ENCODE measurements at places on chromosomes 11 and 22. TPM values are rescaled to one million over a fixed set of nuclear protein-coding genes. Genes with fewer than 3 reads are reported as not detected.

DNA sequence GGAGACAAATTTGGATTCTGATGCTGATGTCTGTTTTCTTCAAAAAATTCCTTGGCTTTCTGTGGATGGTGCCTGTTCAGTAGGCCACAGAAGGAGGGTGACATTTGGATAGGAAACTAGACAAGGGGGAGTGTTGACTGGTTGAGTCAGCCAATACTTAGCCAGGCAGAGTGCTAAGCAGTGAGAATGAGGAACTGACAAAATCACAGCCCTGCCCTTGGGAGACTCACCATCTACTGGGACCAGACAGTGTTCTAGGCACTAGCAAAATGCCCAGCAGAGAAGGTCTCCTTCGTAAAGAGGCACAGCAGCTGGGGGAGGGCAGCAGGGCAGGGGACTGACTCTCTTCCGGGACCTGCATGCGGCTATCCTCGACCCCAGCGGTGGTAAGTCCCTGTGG lies 190.2 kb downstream of the DSCAML1 start:
- DNase-seq, result no peak

DNA sequence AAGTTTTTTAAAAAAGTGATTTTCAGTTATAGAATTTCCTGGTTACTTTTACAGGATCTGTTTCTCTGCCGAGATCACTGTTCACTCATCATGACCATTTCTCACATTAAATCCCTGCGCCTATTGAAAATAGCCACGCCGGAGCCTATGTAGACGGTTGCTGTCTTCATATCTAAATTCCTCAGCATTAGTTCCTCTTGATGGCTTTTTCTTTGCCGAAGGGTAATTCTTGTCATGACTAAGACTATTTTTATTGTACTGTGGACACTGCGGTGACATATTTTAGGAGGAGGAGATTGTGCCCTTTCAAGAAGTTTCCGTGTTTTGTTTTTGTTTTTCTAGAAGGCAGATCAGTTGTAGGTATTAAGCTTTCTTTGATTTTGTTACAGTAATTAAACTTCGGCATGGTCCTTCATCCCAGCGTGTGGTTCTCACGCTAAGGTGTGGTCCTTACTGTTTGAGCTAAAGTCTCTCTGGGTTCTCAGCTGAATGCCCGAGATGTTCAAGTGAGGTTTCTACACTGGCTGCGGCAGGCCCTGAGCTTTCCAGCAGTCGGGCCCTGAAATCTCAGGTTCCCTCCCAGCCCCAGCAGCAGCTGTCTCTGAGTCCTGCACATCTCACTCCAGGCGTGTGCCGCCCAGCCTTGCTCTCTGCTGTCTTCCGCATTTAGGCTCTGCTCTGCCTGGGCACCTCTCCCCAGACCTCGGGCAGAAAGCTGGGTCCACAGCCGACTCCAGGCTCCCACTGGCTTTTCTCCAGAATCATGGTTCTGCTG lies 1110.5 kb downstream of the TBC1D22A start:
- DNase-seq, result no peak

DNA sequence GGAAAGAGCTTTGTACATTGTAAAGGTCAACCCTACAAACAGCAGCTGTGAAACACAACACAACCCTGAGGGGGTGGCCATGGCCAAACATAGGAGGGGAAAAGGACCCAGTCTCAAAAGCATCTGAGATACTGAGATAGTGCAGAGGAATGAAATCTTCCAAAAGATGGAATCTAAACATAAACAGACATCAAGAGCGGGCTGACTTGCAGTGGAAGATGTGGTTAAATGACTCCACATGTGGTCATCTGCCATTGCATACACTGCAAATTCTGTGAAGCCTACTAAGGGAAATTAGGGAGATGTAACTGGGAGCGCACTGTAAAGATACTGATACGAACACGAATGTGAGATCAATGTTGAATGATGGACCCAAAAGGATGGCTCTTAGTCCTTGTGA lies 22.0 kb downstream of the BDNF start:
- DNase-seq, result no peak

- no peak for DNase-seq
Measured at GRCh38 chr22:49693416-49693815, 134.3 kb downstream of the BRD1 start.

DNA sequence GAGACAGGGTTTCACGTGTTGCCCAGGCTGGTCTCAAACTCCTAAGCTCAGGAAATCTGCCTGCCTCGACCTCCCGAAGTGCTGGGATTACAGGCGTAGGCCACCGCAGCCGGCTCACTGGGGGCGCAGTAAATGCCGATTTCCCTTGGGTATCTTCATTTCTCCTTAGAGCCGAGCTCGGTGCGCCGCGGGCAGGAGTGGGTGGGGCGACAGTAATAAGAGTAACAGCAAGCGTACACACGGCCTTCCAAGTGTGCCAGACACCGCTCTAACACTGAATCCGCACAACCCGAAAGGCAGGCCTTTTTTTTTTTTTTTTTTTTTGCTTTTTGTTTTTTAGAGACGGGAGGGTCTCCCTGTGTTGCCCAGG lies 500 bp upstream of the ADSL start:
- peak; percentile 36 for DNase-seq

- no peak for DNase-seq
Measured at GRCh38 chr11:103953797-103954486, 82.5 kb upstream of the DDI1 start.

DNA sequence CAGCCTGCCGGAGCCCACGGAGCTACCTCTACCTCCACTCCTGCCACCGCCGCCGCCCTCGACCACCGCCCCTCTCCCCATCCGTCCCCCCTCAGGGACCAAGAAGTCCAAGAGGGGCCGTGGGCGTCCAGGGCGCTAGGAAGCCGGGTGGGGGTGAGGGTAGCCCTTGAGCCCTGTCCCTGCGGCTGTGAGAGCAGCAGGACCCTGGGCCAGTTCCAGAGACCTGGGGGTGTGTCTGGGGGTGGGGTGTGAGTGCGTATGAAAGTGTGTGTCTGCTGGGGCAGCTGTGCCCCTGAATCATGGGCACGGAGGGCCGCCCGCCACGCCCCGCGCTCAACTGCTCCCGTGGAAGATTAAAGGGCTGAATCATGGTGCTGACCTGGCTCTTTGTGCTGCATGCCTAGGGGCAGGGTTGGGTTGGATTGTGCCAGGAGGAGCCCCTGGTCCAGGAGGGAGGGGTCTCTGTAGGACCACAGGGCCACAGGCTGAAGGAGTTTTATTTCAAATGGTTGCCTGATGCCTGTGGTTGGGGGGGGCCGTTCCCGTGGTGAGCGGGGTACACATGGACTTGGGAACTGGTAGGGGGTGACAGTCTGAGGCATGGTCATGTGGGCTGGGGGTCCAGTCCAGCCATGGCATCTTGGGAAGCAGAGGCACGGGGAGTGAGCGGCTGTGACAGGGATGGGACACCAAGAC lies 2.3 kb downstream of the PTPRCAP start:
- no peak for DNase-seq

DNA sequence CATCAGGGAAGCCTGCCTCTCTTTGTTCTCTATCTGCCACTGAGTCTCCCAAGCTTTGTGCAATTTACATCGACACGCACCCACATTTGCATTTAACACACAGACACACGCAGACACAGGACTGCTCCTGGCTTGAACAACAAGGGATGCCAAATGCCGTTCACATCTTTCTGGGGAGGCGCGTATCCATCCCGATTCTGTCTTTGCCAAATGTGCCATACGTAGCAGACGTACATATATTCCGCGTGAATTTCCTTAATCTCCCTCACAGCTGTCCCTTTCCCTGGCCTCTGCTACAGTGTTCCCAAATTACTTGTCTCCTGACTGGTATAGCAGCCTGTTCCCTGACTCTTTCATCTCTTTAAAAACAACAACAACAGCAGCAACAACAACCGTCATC lies 409.5 kb downstream of the MIAT start:
- DNase-seq, result no peak

DNA sequence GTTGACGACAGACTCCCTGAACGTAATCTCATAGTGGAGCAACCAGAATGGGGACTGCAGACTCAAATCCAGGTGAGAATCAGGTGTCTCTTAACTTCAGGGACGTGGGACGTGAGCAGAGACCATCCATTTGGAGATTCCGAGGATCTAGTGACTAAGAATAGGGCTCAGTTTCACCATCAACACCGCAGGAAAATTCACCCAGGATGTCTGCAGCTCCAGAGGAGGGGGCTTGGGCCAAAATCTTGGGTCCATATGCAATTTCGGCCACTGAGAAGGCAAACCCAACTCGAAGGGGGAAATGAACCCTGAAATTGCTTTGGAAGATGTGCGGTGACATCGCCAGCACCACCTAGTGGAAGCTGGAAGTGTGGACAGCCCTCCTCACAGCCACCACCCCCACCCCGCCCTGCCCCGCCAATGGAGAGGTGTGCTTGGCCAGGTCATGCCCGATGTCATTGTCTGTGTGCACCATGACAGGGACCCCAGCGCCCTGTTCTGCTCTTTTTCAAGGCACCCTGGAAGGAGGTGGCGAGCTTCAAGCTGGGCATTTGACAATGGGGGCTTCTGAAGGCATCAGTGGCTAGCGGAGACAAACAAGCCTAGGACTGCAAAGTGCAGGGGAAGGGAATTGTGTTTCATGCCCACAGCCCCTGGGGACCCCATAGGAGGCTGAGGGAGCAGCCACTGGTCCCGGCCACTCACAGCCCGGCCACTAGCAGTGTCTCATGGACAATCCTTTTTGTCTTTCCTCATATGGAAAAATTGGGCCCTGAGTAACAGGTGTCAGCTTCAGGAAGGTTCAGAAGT lies 24.8 kb downstream of the APOL1 start:
- DNase-seq, result peak; percentile 84

The KRTAP5-9 gene
- not detected for polyA plus RNA-seq

The DLG2 gene
- 0.21 TPM for polyA plus RNA-seq

The CACNA1I gene
- polyA plus RNA-seq, result under 0.01 TPM

The OR8G5 gene
- not detected for polyA plus RNA-seq

The SEZ6L gene
- polyA plus RNA-seq, result 0.10 TPM

The TMEM191C gene
- 3.4 TPM for polyA plus RNA-seq
